ENCODE measurements at places on chromosomes 13 and 19.

DNA sequence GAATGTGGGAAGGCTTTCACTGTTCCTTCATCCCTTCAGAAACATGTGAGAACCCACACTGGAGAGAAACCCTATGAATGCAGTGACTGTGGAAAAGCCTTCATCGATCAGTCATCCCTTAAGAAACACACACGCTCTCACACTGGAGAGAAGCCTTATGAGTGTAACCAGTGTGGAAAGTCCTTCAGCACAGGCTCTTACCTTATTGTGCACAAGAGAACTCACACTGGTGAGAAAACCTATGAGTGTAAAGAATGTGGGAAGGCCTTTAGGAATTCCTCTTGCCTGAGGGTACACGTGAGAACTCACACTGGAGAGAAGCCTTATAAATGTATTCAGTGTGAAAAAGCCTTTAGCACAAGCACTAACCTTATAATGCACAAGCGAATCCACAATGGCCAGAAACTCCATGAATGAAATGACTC, 18.6 kb downstream of the ZNF177 start:
- DNase-seq, result no peak

- DNase-seq, result no peak
Observed at GRCh38 chr13:41492432-41493260, 35.3 kb downstream of the RGCC start.

- DNase-seq, result peak; percentile 50
Observed at GRCh38 chr13:97367016-97367822, 66.8 kb upstream of the RAP2A start.

- no peak for DNase-seq
Observed at GRCh38 chr13:75279834-75280369, 202.1 kb downstream of the TBC1D4 start.

DNA sequence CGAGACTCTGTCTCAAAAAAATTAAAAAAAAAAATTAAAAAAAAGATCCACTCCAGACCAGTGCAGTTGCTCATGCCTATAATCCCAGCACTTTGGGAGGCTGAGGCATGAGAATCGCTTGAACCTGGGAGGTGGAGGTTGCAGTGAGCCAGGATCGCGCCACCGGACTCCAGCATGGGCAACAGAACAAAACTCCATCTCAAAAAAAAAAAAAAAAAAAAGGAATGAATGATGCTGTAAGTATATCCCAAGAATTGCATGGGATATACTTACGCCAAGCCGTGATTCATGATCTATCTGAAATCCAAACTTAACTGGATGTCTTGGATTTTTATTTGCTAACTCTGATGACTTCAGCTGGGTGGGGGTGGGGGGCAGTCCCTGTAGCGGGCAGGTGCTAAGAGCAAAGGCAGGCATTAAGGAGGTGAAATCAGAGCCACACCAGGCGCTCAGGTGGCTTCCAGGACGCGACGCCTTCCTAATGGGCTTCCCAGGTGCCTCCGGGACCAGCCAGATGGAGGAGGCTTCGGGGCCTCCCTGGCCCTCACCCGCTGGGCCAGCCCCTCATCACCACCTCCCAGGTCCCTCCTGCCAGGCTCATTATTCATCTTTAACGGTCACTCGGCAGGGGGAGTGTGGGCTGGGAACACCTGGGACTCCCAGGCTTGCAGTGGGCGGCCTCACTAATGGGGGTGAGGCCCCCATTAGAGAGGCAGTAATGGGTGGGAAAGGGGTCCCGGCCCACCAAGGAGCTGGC, 11.4 kb upstream of the FUT5 start:
- no peak for DNase-seq

GRCh38 chr19:47132194-47132852, 1.7 kb downstream of the SAE1 start:
- no peak for DNase-seq

DNA sequence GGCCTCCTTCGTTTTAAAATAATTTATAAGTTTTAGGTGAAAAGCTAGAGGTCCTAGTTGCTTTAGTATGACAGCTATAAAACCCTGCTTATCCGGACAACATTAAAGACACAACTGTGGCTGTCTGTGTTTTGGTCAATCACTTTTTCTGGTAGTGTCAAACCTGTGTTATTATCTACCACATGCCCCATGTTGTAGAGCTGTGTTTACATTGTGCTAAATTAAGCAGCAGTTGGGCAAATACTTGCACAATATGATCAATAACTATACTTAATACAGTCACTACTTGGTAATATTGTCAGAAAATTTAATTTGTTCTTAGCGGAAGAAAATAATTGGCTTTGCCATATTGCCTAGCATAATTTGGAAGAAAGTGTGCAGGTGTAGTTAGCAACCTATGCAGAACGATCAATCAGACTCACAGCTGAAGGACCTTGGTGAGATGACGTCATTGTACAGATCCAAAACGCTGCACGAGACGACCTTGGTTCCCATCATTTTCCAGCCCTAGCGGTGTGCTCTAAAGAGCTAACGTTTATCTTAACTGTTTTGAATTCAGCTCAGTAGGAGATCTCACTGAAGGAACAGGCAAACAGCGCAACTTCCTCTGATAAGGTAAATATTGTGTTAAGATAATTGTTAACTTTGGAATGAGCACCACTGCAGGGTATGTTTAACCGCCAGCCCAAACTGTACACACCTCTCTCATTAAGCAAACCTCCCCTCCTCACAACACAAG, 476.6 kb downstream of the IRS2 start:
- DNase-seq, result no peak

- DNase-seq, result no peak
Observed at GRCh38 chr19:4987256-4987655, 18.3 kb downstream of the KDM4B start.

GRCh38 chr13:33103457-33103856, 87.2 kb downstream of the KL start:
- no peak for DNase-seq

DNA sequence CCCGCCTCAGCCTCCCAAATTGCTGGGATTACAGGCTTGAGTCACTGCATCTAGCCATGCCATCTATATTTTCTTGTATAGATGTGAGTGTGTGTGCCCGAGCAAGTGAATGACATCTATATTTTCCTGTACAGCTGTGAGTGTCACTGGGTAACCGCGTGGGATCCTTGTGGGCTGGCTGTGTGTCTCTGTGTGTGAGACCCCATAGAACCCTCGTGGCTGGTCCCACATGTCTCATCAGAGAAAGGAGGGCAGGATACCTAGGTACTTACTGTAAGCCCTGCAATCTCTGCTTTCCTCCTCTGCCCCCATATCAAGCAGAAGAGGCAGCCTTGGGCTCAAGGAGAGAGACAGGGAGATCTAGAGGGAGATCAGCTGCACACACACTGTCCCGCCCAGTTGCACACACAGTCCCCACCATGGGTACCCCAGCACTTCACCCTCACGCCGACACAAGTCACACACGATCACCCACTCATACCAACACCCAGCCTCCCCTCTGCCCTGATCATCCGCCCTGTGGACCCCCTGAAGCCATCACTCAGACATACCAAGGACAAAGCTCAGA, 655 bp downstream of the DENND1C start:
- no peak for DNase-seq

DNA sequence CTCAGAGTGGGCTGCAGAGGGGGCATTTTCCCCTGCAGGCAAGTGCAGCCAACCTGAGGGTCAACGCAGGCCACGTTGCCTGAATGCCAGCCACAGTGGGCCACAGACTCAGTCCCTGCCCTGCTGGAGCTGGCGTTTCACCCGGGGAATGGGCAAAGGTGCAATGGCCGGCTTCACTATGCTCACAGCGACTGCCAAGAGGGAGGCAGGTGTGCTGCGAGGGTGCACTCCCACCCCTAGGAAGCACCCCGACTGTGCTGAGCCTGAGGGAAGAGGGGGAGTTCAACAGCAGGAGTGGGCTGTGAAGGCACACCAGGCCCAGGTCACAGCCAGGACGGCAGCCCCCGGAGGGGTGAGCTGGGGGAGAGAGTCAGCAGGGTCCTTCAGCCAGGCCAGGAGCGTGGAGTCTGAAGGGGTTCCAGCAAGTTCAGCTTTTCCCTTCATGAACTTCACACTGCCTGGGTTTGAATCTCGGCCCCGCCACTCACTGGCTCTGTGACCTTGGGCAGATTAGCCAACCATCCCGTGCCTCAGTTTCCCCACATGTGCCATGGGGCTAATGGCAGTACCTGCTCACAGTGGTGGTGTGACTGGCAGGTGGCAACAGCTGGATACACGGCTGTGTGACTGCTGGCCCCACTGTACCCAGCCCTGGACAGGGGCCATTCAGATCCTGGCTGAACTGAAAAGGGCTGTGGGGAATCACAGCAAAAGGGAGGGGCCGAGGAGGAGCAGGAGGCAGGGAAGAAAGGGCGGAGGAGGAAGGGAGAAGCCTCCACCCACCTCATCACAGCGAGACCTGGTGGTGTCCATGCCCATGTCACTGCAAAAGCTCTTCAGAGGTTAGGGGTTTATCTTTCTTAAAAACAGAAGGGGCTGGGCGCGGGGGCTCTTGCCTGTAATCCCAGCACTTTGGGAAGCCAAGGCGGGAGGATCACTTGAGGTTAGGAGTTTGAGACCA, 7.6 kb downstream of the TRAPPC6A start:
- DNase-seq, result no peak

DNA sequence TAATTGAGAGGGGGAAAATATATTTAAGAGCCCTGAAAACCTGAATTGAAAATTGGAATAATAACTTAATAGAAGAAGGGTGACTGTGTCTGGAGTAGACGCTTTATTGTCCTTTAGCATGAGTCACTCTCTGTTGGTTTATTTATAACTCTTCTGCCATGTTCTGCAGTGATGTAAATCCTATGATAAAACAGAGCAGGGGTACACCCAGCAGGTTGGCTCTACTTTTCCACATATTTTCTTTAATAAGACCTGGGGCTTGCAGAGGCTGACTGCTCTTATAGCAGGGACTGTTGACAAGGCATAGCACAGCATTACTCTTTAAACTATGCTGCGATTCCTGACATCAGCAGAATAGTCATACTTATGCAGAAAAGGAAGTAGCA, 389.9 kb upstream of the PCDH9 start:
- DNase-seq, result no peak

GRCh38 chr13:22126433-22127021, 455.7 kb downstream of the FGF9 start:
- DNase-seq, result no peak

DNA sequence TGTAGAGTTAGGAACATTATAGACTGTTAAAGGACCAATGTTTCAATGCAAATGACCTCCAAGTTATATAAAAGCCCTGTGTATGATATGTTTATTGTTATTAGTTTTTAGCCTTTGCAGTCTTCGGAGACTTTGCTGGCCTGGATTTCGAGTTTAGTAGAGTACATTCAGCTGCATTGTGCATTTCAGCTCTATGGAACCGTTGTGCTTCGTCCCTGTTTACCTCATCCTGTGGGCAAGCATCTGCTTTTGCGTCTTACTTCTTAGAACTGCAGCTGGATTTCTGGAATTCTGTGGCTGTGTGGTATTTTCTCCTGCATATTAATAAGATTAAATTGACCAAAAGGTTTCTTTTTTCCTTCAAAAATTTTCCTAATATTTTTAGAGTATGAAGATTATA, 138.6 kb downstream of the KCNRG start:
- DNase-seq, result no peak

- DNase-seq, result no peak
Observed at GRCh38 chr13:25816239-25816638, 235.6 kb downstream of the SHISA2 start.

GRCh38 chr19:19820774-19821320, 703 bp downstream of the ZNF506 start:
- no peak for DNase-seq

DNA sequence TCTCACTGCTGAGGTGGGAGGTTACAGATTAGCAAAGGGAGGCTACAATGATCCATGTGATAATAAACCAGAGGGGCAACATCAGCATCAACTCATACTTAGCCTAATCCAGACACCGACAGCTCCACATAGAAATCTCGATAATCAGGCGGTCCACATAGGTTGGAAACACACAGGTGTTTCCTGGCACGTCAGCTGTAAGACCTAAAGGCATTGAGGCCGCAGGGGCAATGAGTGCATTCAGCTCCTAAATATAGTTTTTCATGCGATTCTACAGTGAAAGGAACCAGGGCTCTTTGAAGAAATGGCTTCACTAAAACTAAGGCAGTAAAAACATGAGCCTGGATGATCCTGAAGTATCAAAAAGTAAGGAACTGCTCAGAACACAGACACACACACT, 19.3 kb downstream of the PLPP2 start:
- DNase-seq, result no peak

- DNase-seq, result peak; percentile 81
Observed at GRCh38 chr19:5926641-5927440, 12.8 kb downstream of the CAPS start.

DNA sequence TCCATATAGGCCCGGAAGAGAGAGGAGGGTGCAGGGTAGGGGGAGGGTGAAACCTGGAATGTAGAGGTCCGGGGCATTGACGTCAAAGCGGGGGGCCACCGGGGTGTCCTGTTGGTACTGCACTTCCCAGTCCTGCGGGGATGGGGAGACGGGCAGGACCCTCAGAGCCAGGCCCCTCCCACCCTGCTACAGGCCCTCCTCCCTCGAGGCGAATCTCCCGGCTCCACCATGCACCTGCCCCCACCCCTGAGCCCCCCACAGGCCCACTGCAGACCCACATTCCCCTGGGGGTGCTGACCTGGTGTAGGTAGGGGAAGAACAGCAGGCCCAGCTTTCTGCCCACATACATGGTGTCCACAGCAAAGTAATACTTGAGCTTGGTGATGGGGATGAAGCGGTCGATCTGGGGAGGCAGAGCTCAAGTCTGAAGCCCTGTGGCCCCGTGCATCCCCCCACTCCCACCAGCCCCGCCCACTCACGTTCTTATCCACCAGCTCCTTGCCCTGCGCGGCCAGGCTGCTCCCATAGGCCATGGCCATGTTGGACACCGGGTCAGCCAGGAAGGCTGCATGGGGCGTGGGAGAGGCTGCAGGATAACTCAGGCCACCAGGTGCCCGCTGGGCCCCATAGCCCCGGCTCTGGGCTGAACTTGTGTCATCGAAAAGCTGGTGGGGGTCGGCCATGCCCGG, 5.0 kb downstream of the C19orf33 start:
- DNase-seq, result no peak

DNA sequence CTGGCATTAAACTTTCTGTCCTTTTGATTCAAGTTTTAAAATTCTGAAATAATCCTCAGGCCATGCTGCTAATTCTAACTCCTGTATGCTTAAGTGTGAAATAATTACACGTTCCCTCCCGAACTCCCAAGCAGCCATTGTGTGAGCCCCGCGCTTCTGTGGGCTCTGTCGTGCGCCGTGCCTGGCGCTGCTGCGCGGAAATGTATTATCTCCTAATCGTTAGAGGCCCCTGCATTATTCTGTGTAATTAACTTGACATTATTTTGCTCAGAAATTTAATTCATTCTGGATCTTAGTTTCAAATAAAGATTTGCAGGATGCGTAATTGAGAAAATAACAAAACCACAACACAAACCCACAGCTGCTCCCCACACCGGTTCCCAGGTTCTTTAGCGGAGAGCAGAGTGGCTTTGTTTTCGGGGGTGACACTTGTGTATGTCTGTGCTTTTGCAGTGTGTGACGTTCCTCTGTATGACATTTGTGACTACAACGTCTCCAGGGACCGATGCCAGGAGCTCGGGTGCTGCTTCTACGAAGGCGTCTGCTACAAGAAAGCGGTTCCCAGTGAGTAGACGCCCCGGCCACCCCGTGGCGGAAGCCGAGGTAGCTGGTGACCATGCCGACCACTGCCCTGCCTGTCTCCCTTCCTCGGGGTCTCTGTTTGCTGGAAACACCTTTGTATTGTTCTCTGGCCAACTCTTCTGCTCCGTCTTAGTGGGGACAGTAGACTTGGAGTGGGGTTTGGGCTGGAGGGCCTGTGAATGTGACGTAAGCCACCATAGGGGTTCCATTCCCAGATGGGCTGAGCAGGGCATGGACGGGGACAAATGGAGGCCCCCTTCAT, 7.5 kb downstream of the TEX29 start:
- DNase-seq, result no peak
